Right renal pelvis (tissue), 4 donors: ENCODE measurements at places on chromosomes 2 and 18.

- no peak for DNase-seq
These were observed 411.6 kb upstream of the TCF4 start for GRCh38 chr18:55999641-56000040.

DNA sequence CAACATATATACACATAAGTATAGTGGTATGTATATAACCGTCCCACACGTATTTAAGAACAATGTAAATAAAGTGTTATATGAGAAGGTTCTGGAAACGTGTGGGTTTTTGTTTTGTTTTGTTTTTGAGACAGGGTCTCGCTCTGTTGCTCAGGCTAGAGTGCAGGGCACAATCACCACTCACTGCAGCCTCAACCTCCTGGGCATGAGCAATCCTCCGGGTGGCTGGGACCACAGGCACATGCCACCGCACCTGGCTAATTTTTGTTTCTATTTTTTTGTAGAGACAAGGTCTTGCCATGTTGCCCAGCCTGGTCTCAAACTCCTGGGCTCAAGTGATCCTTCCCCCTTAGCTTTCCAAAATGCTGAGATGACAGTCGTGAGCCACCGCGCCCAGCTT lies 6.2 kb downstream of the ADAM17 start:
- DNase-seq: no peak

DNA sequence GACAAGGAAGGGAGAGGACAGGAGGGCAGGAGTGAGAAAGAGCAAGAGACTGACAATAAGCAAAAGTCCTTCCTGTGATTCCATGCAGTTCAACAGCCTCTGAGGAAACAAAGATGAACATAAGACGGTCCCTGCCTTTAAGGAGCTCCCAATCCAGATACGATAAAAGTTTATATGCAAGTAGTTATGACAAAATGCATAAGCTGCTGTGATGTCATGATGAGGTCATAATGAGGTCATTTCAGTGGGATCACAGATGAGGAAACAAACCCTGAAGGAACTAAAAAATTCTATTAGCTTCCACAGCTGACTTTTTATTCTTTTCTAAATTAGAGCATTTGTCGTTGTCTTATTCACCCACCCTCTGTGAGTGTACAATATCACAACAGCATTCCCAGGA lies 458.5 kb upstream of the ACVR2A start:
- DNase-seq: no peak

DNA sequence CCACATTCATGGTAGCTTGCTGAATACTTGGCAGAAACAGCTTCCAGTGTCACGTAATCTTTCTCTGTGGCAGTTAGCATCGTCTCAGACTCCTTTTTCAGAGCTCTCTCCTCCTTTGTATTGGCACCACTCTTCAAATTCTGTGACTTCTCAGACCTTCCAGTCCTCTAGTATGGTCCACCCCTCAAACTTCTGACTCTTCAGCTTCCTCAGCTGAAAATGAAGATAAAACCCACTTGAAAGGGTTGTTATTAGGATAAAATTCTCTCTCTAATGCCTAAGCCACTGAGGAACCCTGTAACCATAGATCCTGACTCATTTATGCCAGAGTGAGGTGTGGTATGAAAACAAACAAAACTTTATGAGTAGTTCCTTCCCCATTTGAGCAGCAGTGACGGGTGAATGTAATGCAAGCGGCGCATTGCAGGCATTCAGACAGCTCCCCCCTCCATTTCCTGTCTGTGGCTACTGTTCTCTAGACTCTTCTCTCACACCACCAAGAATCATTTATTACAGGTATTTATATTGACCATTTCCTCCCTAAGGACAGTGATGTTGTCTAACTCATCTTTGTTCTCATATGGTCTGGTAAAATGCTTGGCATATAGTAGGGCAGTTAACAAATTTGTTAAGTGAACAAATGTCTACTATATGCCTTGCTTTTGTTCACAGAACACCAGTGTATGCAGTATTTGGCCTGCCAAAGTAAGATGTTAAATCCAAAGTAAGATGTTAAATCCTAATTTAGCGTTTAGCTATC lies 35.3 kb downstream of the GALNT1 start:
- no peak for DNase-seq

- no peak for DNase-seq
These were observed 42.8 kb upstream of the KLF11 start for GRCh38 chr2:10000541-10000940.

- DNase-seq: peak; percentile 25
These were observed 78.1 kb downstream of the CIB4 start for GRCh38 chr2:26562811-26563645.

DNA sequence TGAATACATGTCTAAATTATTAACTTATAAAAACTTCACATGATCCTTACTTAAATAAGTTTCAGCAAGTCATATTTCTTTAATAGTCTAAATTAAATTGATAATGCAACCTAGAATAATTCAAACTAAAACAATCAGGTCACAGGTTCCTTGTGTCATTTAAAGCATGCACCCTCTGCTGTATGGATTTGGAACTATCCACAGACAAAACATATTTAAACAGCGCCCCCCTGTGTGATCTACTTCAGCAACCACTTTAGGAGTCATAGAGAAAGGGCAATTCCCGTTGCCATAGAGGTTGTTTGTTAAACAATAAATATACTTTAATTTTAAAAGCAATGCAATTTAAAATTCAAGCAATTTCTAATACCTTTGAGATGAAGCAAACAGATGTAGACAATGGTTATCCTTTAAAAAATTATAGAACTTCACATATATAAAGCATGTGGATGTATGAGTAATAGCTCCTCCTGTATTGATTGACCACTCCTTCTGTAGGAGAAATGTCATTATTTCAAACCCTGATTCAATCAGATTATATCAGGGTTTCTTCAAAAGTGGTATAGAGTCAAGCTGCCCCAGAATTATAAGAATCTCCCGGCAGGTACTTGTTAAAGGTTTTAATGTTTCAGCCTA lies 21.2 kb downstream of the GRB14 start:
- peak; percentile 20 for DNase-seq

- DNase-seq: no peak
These were observed 58.7 kb upstream of the SP3 start for GRCh38 chr2:174023591-174024523.

DNA sequence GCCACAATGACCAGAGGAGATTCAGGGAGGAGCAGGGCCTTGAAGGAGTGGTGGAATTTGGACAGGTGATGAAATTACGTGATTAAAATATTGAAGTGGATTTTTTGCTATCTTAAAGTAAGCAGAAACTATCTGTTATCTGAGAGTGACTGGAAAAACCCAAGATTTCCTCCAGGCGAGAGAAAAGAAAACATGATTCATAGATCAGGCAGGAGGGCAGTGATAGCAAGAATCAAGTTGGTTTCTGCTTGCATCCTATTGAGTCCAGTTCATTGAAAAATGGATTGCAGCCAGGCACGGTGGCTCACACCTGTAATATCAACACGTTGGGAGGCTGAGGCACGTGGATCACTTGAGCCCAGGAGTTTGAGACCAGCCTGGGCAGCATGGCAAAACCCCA lies 127.8 kb downstream of the NXPH2 start:
- DNase-seq: no peak

- no peak for DNase-seq
These were observed 114.9 kb downstream of the HDAC4 start for GRCh38 chr2:239285932-239286230.

DNA sequence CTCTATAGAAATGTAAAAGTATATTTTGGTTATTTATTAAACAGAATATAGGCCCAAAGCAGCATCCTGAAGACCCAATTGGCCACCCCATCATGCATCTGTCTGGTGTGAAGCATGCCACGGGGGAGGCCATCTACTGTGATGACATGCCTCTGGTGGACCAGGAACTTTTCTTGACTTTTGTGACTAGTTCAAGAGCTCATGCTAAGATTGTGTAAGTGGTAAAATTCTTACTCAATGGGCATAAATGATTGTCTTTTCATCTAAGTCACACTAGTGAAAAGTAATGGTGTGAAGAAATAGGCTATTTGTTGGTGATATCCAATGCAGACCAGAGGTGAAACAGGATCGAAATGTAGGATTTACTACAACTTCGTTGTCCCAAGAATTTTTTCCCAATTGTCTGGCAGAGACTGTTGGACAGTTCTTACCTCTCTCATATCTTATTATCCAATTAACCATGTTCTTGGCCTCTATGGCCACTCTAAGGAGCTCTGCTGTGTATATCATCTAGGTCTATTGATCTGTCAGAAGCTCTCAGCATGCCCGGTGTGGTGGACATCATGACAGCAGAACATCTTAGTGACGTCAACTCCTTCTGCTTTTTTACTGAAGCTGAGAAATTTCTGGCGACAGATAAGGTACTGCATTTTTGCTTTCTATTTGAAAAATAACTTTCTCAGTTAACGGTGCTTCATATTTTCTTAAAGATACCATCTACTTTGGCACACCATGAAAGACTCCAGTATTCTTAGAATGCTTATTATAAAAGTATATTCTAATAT lies 35.0 kb downstream of the AOX1 start:
- no peak for DNase-seq

DNA sequence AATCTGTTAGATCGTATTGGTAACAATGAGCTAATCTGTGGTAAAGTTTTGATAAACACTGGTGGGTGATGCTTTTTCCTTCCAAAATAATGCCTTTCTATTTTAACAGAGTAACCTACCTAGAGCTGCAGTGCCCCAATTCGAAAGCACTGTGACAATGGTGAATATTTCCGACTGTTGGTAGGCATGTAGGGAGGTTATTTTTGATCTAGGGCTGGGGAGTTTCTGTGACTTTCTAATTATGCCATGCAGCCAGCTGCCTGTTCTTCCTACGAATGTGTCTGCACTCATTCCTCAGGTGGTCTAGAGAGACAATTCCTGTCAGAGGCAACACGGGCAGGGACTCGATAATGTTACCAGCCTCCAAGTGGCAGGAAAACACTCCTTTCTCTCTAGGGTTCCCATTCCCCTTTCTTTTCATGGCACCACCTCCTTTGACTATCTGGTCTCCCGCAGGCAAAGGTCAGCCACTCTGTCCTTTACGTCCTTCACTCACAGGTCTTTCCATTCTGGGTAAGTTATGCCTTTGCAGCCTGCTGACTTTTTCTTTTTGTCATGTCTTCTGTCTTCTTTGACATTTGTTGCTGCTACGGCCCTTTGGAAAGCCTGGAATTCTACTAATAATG lies 167.2 kb upstream of the MGAT5 start:
- no peak for DNase-seq

DNA sequence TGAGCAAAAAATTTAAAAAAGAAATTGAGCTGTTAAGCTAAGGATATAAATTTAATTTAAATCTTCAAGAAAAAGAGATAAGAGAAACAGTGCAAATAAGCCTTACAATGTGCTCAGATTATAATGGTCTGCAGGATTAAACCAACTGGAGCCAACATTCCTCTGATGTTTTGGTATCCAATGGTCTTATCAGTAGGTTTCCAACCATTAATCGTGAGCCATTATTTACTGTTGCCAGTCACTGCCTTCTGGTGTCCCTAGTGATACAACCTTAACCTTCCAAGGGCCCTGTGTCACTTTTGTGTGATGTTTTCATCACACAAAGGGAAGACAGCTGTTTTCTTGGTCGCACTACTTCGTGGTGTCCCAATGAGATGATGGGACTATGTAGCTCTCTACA lies 134.5 kb upstream of the CTAGE1 start:
- no peak for DNase-seq

GRCh38 chr2:86078774-86079545 lies 26.7 kb downstream of the POLR1A start:
- DNase-seq: no peak

- DNase-seq: no peak
These were observed 62.7 kb upstream of the GATA6 start for GRCh38 chr18:22106536-22107292.

- DNase-seq: no peak
These were observed 258.7 kb upstream of the HS6ST1 start for GRCh38 chr2:128577141-128577930.

DNA sequence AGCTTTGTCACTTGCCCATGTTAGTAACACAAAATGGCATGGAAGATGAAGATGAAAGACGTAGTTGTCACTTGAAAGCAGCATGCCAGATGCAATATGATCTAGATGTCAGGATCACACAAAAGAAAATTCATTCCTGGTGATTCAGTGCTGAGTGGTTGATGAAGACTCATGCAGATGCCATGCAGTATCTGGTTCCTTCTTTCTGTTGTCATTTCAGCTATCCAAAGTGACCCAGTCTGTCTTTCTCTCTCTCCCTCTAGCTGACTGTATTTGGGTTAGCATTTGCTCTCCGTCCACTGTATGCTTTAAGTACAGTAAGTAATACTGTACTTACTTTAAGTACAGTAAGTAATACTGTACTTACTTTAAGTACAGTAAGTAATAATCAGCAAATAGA lies 50.4 kb downstream of the TTN start:
- no peak for DNase-seq

GRCh38 chr2:64325477-64325851 lies 128.5 kb upstream of the LGALSL start:
- no peak for DNase-seq

DNA sequence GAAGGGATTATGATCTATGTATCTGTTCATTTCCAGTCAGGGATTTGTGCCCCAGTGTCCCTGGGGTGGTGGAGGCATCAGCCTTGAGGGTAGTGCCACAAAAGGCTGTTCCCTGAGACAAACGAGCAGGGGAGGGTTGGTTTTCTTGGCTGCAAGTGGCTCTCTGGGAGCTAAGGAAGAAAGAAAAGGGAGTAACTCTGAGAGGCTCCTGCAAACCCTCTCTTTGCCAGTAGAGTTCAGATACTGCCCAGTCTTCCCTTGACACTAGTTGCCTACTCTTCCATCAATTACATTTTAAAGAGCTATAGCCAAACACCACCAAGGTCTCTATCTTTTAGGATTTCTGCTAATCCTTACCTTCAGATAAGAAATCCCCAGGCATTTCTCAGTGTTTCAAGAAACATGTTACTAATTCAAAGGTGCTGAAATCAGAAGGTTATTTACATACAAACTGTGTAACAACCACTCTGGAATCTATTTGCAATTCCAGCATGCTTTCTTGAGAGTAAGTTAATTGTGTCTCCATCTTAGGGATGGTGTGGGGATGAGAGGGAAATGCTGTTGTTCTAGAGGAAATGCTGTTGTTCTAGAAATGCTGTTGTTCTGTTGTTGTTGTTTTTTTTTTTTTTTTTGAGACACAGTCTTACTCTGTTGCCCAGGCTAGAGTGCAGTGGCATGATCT lies 18.7 kb upstream of the KCTD1 start:
- no peak for DNase-seq

DNA sequence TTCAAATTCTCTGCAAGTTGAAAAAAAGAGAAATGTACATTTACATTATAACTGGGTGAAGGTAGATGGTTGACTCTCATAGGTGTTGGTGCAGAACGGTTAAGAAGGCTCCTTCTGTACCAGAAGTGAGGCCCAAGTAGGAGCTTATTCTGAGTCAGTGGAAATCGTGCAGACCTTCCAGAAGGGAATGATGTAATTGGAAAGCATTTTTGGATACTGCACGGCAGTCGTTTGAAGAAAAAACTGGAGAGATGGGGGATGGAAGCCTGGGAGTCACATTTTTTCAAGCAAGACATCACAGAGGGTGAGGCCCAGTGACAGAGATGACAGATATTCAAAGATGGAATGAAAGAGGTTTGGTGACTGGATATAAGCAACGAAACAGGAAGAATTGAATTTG lies 39.4 kb downstream of the HRH4 start:
- DNase-seq: no peak
